ENCODE measurements at places on chromosomes 7 and 10.

- no peak for DNase-seq
Measured at GRCh38 chr10:22615819-22616499, 98.4 kb downstream of the PIP4K2A start.

DNA sequence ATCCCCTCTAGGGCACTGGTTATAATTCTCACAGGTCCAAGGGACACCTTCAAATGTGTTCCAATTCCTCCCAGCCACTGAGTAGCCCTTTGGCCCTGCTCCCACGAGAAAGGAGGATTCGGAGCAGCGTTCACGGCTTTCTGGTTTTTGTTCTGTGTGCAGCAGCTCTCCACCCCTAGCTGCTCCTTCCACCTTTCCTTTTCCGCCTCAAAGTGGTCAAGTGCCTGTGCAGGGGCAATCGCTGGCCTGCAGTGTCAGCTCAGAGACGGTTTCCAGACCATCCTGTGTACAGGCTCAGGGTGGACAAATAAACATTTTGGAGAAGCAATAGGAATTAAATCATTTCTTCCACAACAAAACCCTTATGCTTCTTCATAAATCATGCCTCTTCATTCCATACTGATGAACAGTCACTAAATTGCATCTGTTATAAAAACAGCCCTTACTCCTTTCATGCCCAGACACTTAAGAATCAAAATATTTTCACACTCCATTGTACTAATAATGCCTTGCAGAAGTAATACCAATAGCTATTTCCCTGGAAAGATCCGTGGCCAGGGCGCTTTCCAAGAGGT is 1.1 kb downstream of the KIAA1549 start:
- no peak for DNase-seq

DNA sequence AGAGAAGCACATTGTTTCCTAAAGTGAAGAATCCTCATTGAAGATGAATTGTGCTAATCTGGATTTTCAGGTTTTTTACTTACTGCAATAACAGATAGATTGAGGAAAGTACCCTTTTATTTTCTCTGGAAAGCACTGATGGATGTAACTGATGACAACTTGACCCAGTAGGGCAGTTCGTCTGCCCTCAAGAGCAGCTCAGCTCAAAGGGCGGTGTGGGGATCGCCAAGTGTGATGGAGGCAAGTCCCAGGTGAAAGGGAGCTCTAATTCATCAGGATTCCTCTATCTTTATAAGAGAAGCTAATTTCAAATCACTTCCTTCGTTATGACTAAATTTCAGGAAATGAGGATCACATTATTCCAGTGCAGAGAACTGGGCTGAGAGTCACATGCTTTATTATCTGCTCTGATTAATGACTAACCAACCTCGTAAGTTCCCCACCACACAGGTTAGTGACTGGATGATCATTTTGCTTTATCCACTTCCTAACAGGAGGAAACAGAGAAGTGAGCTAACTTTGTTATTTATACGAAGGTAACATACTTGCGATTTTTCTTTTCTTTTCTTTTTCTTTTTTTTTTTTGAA is 98.8 kb downstream of the PFKFB3 start:
- no peak for DNase-seq

GRCh38 chr10:62165803-62166202 is 102.8 kb downstream of the RTKN2 start:
- no peak for DNase-seq

GRCh38 chr10:133336577-133337369 is at the start of gene CALY:
Gene CALY, minus strand, starts transcription at chr10:133336896. Its CDS starts 7,907 bp downstream, at chr10:133328989.
- DNase-seq, result peak; percentile 63
